Inflammatory macrophage treated with lipopolysaccharide for 1 hour (primary cell): ENCODE measurements at places on chromosomes 2 and 18.

GRCh38 chr2:159232456-159233170, 53.9 kb downstream of the WDSUB1 start:
- DNase-seq: no peak

DNA sequence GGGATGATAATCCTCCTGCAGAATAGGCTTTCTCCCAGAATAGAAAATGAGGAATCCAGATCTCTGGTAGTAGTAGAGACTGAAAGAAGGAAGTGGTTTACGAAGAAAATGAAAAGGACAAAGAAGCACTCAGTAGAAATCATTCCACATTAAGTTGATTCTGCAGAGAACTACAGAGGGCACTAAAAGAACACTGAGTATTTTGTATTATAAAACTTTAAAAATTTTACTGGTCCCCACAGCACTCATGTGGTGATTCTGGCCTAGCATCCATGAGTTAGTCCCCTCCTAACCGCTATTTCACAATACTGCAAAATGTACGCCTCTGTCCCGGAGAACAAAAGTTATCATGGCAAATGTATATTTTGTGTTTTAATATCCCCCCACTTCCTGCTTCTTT, 42.9 kb upstream of the SLC35F5 start:
- peak; percentile 56 for DNase-seq

- no peak for DNase-seq
Measured at GRCh38 chr18:28177828-28178635, 1.1 kb upstream of the CDH2 start.

DNA sequence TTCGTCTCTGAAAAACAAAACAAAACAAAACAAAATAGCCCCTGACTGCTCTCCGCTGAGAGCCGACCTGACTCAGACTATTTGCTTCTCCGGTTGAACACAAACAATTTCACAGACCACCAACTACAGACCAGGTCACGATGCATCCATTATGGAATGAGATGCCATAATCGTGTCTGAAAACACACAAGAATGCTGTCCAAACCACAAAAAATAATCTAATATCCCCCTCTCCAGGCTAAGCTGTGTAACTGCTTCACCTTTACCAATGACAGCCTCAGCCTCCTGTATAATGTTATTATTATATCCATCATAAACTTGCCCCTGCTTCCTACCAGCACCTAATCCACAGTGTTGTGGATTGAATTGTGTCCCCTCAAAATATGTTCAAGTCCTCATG, 114.7 kb downstream of the DNAH6 start:
- peak; percentile 4 for DNase-seq

DNA sequence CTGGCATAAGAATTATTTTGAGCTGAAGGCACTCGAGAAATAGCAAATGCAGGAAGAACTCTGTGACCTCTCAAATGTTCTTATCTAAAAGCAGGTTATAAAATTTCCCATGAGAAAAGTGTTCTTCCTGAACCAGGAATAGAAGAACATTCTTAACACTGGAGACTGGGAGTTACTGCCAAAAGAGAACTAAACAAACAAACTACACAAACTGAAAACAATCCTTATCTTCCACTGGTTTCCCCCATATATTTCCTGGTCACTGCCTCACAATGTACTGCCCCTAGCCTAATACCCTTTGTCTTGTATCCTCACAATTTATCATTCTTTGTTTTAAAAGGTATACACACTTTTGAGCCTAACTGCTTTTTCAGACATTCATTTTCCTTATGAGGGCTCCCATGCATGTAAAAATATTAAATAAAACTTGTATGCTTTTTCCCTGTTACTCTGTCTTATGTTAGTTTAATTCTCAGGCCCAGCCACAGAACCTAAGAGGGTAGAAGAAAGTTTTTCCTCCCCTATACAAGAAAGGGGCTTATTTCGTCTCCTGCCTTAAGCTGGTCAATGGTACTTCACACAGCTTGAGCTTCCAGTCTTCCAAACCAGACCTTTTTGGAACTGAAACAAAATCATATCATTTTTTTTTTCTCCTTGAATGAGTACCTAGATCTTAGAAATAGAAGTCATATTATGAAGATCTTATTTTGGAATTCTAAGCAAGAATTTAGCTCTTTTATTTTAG, 110.6 kb downstream of the MSTN start:
- DNase-seq: no peak

DNA sequence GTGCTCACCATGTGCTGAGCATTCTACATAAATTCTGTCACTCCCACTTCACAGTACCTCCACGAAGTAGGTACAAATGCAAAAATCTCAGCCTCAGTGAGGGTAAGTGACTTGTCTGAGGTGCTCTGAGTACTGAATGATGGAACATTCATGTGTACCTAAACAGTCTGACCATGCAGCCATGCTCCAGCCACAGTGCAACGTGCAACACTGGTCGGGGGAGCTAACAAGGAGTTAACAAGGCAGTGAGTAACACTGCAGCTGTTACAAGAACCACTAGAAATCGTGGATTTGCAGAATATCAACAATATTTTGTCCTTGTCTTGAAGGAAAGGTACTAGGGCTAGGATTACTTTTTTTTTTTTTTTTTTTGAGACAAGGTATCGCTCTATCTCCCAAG, 36.6 kb upstream of the NDUFV2 start:
- DNase-seq: no peak

GRCh38 chr18:58813105-58813504, 51.6 kb upstream of the ZNF532 start:
- DNase-seq: no peak

- DNase-seq: no peak
Measured at GRCh38 chr2:74390606-74391005, 10.5 kb upstream of the DCTN1 start.

- DNase-seq: peak; percentile 3
Measured at GRCh38 chr2:36965751-36966369, 476 bp downstream of the STRN start.

- no peak for DNase-seq
Measured at GRCh38 chr2:19635951-19636510, 265.8 kb downstream of the TTC32 start.

DNA sequence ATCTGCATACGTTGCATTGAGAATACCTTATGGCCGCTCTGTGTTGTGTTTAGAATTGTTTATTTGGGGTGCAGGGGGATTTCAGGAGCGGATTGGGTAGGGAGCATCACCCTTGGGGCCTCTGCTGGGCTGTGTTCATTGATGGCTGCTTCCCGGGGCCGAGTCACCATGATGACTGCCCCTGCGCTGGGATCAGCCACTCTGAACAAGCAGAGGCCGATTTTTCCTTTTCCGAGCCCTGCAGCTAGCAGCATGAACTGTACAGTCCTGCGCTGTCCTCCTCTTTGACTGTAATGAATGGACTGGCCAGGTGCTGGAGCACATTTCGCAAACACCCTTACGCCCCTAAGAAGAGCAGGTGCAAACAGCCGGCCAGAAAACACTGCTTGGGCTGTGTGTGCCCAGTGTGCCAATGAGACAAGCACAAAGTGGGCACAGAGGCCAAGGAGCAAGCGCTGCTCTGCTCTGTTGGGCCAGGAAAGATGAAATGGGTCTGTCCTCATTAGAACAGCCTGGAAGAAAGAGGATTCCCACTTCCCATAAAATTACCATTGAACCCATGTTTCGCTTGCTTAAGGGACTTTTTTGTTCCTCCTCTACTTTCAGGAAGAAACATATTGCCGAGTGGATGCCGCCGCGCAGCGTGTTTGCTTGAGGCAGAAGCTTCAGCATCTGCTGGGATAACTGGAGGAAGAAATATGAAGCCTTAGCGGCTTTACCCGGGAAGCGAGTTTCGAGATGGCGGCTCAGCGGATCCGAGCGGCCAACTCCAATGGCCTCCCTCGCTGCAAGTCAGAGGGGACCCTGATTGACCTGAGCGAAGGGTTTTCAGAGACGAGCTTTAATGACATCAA, 82.7 kb downstream of the SH3BP4 start:
- no peak for DNase-seq

- no peak for DNase-seq
Measured at GRCh38 chr2:2877427-2877826, 500.2 kb downstream of the EIPR1 start.

DNA sequence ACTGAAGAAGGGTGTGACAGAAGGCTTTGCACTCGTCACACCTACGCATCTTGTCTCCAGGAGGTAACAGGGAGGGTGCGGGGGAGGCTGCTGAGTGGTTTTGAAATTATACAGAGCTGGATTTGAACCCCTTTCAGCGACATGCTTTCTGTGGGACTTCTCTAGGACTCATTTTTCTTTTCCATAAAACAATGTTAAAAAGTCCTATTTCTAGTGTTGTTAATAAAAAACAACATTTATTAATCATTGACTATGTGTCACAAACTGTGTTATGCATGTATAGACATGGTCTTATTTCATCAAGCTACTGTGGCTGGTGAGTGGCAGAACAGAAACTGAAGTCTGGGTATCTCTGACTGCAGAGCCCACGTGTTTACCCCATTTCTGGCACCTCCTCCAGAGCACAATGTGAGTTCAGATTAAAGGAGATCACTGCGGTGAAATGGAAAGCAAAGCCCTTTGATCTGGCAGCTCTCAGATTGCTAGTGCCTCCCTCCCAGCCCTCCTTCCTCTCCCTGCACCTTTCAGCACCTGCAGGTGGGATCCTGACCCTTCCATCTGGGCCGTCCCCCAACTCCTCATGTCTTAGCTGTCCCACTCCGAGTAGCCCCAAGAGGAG, 315.5 kb upstream of the MYT1L start:
- DNase-seq: no peak

DNA sequence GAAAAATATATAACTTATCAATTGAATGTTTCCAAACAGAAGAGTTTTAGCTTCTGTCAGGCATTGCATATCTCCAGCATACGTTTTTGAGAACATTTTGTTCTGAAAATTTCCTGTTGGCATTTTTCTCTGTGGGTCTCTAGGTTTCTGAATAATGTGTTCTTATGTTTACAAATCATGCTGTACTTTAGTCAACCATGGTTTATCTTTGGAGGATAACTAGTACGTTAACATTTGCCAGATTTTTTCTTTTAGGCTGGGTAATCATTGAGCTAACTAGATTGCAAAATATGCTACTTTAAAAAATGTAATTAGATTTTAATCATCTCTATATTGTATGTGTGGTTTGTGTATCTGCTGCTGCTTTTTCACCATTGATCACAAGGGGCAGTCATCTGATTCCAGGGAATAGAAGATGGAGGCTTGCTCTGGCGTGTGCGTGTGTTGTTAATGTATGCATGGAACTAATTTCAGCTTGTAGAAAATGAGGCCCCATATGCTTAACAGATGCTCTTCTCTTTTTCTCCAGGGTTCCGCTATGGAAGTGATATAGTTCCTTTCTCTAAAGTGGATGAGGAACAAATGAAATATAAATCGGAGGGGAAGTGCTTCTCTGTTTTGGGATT, 21.3 kb downstream of the XRCC5 start:
- no peak for DNase-seq
